ENCODE measurements at places on chromosomes 7 and 10. TPM values are rescaled to one million over a fixed set of nuclear protein-coding genes. Genes with fewer than 3 reads are reported as not detected.

DNA sequence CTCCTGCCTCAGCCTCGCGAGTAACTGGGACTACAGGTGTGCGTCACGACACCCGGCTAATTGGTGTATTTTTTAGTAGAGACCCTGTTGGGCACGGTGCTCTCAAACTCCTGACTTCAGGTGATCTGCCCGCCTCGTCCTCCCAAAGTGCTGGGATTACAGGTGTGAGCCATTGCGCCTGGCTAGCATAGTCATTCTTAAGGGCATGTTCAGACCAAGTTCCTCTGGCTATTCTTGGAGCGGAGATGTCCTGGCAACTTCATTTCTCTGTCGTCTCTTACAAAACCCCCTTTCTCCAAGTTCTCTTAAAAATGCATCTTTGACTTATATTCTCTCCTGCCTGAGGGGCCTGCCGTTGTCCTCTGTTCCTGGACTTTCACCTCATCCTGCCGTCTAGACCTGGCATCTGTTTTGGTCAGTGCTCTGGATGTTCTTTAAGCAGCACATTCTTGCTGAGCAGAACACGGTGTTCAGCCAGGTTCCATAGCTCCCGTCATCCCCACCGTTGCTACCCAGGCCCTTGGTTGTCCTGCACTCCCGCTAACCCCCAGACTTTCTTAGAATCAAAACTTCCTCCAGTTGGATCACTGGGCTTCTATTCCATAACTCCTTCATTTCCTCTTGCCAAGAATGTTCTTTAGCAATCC lies 509.9 kb upstream of the GALNT17 start:
- DNase-seq, result no peak

DNA sequence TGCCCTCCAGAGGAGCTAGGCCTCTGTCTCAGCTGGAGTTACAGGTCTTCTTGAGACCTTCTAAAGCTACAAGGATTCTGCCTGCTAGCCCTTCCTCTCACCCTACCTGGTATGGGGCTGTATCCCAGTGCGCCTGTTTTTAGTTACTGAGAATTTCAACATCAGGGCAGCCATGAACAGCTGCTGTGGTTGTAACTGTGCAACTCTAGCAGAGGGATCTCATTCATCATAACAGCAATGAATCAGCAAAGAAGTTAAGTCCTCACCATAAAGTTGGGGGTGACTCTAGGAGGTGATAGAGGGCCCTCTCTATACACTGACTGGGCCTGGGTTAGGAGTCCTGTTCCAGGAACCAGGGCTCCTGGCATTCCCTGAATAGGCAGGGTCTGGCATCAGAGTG lies 14.0 kb upstream of the CDH23 start:
- no peak for DNase-seq

- DNase-seq, result no peak
Measured at GRCh38 chr10:63416376-63416775, 49.4 kb downstream of the JMJD1C start.

- no peak for DNase-seq
Measured at GRCh38 chr10:1044146-1044545, 4.8 kb downstream of the IDI1 start.

DNA sequence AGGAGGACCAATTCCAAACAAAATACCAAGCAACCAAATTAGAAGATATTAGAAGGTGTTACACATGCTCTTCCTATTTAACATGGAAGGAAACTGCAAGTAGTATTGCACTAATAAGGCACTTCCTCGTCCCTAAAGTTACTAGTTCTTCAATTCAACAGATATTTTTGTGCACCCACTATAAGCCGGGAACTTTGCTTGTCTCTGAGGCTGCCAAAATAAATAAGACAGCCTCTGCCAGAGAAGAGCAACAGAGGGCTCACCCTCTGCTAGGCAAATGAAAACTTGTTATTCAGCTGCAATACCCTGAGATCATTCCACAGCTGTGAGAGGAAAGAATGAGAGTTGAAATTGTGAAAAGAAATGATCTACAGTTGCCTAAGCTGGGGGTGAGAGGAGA lies 37.4 kb upstream of the GSAP start:
- no peak for DNase-seq

DNA sequence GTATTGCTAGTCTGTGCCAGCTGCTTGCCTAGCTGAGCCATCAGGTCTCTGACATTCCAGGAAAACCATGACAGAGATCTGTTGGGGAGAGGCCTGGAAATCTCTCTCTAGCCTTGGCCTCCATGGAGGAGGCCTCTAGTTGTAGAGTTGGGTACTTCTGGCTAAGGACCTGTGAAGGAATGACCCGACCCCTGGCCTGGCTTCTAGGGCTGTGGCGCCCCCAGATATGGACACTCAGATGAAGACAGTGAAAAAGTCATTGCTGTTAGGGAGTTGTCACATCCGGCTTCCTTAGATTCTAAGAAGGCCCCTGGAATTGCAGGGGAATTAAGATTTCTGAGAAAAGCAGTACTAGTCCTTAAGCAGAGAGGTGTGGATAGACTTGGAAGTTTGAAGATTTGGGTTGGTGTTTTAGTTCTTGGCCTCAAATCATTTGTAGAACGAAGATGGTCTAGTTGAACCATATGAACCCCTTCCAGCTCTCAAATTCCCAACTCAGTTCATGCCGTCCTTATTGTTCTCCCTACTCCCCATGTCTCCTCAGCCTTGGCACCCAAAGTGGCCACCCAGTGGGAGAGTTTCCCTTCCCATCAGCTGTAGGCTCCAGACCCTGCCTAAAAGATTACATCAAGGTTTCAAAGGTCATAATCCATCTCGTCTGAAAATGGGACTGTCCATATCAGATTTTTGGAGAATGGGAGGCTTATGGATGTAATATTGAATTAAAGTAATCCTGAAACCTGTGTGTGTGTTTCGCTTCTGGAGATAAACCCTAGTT lies 7.0 kb downstream of the HHEX start:
- DNase-seq, result no peak

- DNase-seq, result no peak
Measured at GRCh38 chr10:2020836-2021235, 283.5 kb upstream of the ADARB2 start.

DNA sequence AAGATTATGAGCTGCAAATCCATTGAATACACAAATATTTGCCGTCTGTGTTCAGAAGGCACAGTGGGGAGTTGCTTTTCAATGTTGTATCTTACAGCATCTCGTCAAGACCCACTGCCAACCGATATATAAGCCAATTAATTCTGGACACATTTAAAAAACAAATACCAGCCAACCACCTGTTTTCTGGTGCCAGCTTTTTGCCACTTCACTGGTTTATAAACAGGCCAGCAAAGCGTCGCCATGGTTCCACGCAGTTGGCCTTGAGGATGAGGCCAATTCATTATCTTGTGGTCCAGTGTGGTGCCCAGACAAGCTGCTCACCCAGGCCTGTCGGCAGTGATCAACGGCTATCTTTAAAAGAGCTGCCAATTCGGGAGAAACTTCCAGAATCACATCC lies 321.0 kb downstream of the TCERG1L start:
- DNase-seq, result no peak

GRCh38 chr7:157077021-157077420 lies 61.7 kb upstream of the UBE3C start:
- DNase-seq, result no peak

DNA sequence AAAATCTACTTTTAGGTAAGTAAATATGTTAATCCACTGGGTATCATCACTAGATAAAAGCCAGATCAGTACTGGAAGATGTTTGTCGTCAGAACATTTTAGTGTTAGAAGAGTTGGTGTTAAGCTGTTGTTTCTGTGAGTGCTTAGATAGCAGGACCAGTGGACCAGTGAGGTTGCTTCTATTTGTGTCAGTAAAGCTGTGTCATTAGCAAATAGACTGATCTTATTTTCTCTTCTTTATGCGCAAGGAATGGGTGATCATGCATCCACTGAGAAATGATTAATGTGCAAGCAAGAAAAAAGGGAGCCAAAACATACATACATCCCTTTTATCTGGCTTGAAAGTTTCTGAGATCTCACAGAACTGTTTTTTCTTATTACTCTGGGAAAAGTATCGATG lies 42.6 kb downstream of the EXOC4 start:
- DNase-seq, result no peak

DNA sequence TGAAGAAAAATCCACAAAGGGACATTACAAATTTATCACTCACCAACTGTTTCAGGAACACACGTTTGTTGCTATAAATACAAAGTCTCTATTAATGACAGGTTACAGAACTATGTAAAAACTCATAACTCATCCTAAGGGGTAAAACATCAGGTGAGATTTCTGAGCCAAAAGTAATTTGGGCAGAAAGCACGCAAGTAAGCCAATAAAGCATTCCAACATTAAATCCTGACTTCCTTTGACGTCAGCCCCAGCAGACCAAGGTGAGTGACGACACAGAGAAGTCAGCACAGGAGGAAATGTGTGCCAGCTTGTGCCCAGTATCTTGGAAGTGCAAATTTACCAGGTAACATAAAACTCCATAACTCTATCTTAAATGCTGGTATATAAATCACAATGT lies 45.7 kb downstream of the IMMP2L start:
- DNase-seq, result no peak

WNT8B gene
- 0.45 TPM for total RNA-seq

PLPP4 gene
- not detected for total RNA-seq

PRLHR gene
- not detected for total RNA-seq

NPS gene
- total RNA-seq, result not detected

TBX20 gene
- not detected for total RNA-seq

DDC gene
- 0.43 TPM for total RNA-seq

CHAT gene
- not detected for total RNA-seq

LRGUK gene
- 0.36 TPM for total RNA-seq

NCF1 gene
- 3.2 TPM for total RNA-seq

AMPH gene
- not detected for total RNA-seq

Data from activated naive CD4-positive, alpha-beta T cell treated with anti-CD3 and anti-CD28 coated beads, Interleukin-2, amount 50 U/mL, for 72 hours (primary cell).